ENCODE measurements at places on chromosomes 13 and 19.
A peak's percentile ranks its signal among the peaks of the same experiment; 100 is the strongest.

GRCh38 chr13:45299194-45299593, 41.8 kb downstream of the TPT1 start:
- DNase-seq: no peak

DNA sequence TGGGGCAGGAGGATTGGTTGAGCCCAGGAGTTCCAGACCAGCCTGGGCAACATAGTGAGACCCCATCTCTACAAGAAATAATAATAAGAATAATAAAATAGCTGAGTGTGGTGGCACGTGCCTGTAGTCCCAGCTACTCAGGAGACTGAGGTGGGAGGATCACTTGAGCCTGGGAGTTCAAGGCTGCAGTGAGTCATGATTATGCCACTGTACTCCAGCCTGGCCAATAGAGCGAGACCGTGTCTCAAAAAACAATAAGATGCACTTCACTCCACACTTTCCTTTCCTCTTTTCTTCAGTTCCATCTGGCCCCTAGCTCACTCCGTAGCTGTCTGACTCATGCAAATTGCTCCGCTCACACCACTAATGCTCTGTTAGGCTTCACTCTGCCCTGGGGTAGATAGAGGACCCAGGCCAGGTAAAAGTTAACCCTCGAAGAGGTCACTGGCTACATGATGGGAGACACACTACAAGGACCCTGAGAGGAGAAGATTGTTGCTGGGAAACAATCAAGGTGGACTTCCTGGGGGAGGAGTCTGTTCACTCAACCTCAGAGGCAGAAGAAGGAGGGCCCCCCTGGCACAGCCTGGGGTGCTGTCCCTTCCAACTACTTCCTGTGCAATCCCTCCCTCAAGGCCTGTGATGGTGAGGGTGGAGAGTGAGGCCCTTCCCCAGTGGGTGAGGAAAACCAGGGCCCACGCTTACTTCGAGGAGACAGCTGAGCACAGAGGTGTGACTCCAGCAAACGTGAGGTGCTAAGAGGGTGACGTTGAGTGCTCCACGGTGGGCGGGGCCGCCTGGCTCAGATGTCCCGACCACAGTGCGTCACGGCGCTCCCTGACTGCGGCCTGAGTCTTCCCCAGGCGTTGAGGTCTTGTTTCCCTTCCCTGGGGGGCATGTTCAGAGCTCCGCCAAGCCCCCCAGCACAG, 8.8 kb upstream of the TNFSF9 start:
- peak; percentile 70 for DNase-seq

DNA sequence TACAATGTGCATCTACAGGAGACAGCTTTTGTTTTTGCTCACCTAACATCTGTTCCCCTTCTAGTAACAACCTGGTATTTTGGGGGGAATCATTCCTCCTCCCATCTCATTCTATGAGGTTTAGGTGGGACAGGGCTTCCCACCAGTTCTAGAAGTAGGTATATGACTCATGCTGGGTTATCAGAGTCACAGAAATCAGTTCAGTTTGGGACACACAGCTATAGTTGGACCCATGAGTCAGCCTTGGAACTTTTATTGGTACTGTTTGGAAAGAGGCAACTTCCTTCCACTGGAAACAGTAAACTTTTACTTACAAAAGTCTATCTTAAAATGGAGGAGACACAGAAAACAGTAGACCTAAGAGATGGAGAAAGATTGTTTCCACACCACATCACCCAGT, 185.5 kb downstream of the DNAJC3 start:
- DNase-seq: no peak

DNA sequence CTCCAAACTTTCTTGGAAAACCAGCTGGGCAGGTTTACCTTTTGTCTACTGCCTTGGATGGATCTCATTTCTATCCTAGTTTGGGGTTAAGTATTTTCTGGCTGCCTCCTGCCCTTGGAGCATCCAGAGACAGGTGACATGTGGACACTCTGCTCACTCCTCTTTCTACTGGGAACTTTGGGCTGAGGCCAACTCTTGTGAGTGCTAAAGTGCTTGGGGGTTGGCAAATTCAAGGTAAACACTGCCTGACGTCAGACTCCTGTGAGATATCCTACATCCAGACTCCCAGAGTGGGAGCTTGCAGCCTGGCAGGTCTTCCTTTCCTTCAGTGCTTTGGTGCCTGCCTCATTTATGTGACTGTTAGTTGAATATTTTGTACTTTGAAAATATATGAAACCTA, 388.1 kb downstream of the KCNRG start:
- no peak for DNase-seq

GRCh38 chr13:100904293-100904976, 229.8 kb upstream of the TMTC4 start:
- DNase-seq: no peak

- DNase-seq: peak; percentile 56
Measured at GRCh38 chr19:14347999-14348889, 33.0 kb upstream of the ADGRE5 start.

GRCh38 chr13:109784590-109785140, 1.7 kb downstream of the IRS2 start:
- peak; percentile 73 for DNase-seq

GRCh38 chr19:53086949-53087348, 16.3 kb downstream of the ZNF160 start:
- no peak for DNase-seq

DNA sequence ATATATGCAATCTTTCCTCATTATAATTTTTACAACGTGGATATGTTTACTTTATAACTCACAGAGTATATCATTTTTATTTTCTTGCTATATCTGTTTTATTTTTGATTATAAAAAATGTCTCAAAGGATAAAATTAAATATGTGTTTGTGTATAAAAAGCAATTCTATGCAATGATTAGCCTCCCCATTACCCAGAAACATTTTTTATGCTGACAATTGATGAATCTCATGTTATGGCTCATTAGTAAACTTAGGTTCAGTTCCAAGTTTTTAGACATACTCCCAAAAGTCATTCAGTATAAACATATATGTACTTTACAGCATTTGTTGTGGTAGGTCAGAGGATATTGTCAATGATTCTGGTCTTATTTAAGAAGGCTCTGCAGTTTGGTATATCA, 540.1 kb upstream of the SPRY2 start:
- no peak for DNase-seq

- no peak for DNase-seq
Measured at GRCh38 chr13:23460309-23460708, 26.8 kb upstream of the SACS start.

- no peak for DNase-seq
Measured at GRCh38 chr13:110607675-110608224, 7.6 kb upstream of the NAXD start.

- no peak for DNase-seq
Measured at GRCh38 chr13:79937771-79938216, 403.1 kb downstream of the SPRY2 start.

GRCh38 chr13:22846551-22846950, 334.2 kb upstream of the SGCG start:
- no peak for DNase-seq

DNA sequence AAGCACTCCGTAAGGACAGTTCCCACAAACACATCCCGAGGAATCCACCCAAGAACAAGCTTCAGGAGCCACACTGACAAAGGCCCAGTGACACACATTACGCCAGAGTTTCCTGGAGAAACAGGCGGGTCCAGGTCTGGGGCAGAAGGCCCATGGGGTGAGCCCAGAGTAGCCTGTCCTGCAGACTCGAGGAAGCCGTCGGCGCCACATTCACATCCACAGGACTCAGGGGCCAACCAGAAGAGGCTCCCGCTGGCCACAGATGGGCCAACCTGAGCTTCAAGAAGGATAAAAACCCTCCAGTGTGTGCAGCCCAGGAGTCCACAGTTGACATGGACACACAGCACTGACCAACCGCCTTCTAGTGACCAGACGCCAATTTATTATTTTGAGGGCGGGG, 31.3 kb downstream of the GRTP1 start:
- DNase-seq: no peak

DNA sequence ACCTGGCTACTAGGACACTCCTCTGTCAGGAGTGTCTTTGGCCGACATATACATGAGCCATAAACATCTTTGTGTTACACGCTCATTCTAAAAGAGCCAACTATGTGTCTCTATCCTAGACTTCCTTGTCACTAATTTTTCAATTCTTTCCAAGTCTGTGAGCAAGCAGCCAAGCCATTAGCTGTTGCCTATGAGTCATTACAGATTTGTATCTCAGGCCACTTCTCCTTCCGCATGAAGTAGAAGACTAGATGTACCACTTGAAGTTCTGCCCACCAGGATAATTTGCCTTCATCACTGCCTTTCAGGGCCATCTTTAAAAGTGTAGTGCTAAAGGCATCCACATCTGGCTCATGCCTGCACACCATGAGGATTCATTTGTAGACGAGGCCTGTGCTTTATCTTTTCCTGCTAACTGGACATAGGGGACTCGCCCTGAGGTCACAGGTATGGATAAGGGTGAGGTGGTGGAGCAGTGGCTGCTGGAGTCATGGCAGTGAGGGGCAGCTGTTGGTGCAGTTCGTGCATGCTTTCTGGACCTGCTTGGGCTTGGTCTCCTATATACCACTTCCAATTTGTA, 126.1 kb upstream of the KL start:
- no peak for DNase-seq

GRCh38 chr19:10823690-10824089, 12.3 kb downstream of the TMED1 start:
- no peak for DNase-seq

- DNase-seq: peak; percentile 46
Measured at GRCh38 chr13:25574437-25575411, 202.9 kb downstream of the ATP8A2 start.

GRCh38 chr13:26909477-26909876, 148.9 kb upstream of the GPR12 start:
- no peak for DNase-seq

- no peak for DNase-seq
Measured at GRCh38 chr19:10896851-10897526, 25.6 kb downstream of the CARM1 start.

GRCh38 chr13:64130171-64130570, 2714.5 kb upstream of the PCDH20 start:
- DNase-seq: no peak

DNA sequence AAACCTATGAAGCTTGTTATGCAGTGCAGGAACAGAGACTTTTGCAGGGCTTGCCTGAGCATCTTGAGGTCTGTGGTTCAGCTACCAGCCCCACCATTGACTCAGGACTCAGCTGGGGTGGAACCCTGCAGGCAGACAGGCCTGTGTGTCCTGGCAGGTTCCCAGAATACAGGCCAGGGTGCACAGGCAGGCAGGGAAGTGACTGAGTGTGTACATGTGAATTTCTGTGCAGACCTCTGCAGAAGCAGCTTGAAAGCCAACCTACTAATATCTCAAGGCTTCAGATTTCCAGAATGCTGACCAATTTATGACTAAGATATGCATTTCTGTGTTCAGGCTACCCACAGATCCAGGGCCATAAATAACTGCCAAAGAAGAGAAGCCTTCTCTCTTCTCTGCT, 254.4 kb downstream of the DLEU7 start:
- no peak for DNase-seq

DNA sequence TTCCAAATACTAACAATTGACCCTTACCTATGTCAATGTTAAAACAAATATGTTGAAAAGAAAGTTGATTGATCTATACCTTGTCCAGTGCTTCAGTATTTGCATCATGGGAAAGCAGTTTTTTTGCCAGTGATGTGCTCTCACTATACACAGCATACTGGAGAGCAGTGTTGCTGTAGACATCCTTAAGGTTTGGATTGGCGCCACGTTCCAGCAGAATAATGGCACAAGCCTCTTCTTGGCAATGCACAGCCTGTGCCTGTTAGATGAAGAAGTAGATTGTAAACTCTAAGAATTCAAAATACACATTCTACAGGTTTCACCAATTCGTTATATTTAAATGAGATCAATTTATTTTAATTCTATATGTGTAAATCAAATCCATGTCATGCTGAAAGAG, 43.9 kb upstream of the C1QTNF9B start:
- DNase-seq: no peak

GRCh38 chr13:40563350-40564125, 102.9 kb downstream of the FOXO1 start:
- no peak for DNase-seq

- DNase-seq: no peak
Measured at GRCh38 chr13:79128158-79128557, 277.9 kb downstream of the RBM26 start.

GRCh38 chr13:106560821-106561220, 7.1 kb downstream of the ARGLU1 start:
- DNase-seq: no peak

GRCh38 chr19:54521022-54521859, 18.6 kb downstream of the LAIR2 start:
- no peak for DNase-seq

GRCh38 chr13:59112221-59112718, 1051.5 kb downstream of the DIAPH3 start:
- no peak for DNase-seq

GRCh38 chr13:87234981-87235380, 436.2 kb upstream of the SLITRK5 start:
- no peak for DNase-seq

Measured in CD8-positive, alpha-beta T cell (primary cell).